Stimulated activated CD8-positive, alpha-beta memory T cell treated with anti-CD3 and anti-CD28 coated beads, Interleukin-7, amount 100 ng/mL, for 48 hours (primary cell): ENCODE measurements at places on chromosomes 6 and 20.
A peak's percentile ranks its signal among the peaks of the same experiment; 100 is the strongest.

- no peak for DNase-seq
These were observed 219.0 kb upstream of the JARID2 start for GRCh38 chr6:15026832-15027231.

GRCh38 chr20:11352041-11352440, 565.7 kb upstream of the BTBD3 start:
- DNase-seq = no peak

GRCh38 chr20:7490288-7490687, 450.0 kb downstream of the HAO1 start:
- no peak for DNase-seq

DNA sequence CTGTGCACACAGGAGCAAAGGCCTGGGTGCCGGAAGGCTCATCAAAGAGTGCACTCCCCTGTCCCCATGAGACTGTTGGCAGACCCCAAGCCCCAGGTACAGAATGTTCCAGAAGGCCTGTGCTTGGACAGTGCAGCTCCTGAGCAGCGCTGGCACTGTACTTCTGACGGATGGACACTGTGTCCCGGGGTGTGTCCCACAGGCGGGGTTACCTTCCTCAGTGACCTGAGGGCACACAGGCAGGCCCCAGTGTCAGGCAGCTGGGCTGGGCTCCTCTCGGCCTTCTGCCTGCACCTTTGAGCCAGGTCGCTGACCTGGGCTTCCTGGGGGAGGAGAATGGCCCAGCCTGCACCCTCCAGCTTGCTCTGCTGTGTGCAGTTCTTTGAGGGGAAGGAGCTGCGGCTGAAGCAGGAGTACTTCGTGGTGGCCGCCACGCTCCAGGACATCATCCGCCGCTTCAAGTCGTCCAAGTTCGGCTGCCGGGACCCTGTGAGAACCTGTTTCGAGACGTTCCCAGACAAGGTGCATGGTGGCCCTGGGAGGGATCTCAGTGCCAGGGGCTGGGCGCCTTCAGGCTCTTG, 30.1 kb downstream of the PYGB start:
- DNase-seq = no peak

GRCh38 chr20:431012-431904, 23.2 kb downstream of the RBCK1 start:
- no peak for DNase-seq

- DNase-seq = no peak
These were observed 4.3 kb downstream of the ATP5F1E start for GRCh38 chr20:59027741-59028320.

GRCh38 chr6:36967301-36967700, 12.8 kb downstream of the PI16 start:
- no peak for DNase-seq

DNA sequence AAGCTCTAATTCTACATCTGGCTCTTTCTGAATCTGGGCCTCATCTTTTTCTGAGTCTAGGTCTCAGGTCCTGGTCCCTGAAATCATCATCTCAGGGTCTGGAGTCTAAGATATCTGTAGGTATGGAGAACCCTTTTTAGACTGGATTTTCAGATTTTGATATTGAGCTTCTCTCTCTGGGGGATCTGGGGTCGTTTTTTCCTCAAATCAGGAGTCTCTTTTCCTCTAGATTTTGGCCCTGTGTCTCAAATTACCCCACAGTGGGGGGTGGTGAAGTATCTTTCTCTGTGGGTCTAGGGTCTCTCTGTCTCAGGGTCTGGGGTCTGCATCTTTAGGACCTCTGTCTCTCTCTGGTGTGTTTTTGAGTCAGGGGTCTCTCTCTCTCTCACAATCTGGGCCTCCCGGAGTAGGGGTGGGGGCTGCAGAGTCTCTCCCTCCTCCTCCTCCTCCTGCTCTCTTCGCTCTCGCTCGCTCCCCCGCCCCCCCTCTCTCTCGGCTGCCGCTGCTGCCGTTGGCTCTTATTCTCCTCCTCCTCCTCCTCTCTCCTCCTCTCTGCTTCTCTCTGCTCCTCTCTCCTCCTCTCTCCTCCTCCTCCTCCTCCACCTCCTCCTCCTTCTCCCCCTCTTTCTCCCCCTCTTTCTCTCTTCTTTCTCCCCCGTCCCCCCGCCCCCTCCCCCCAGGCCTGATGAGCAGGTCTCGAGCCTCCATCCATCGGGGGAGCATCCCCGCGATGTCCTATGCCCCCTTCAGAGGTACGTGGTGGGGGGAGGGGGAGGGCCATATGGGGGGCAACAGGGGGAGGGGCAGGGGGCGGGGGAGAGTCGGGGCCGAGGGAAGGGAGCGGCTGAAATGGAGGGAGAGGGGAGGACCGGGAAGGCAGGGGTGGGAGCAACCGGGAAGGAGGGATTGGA, at the start of gene SYNGAP1:
SYNGAP1 (plus strand) TSS at position 486 of the 911 bp plus-strand sequence; CDS start at position 686, 200 bp downstream.
- no peak for DNase-seq

- no peak for DNase-seq
These were observed 235.7 kb upstream of the ZNF217 start for GRCh38 chr20:53829255-53829723.

GRCh38 chr20:25317351-25318075, 69.6 kb downstream of the PYGB start:
- DNase-seq = no peak

GRCh38 chr6:1479095-1479494, 89.7 kb downstream of the FOXF2 start:
- no peak for DNase-seq

GRCh38 chr6:10441655-10442009, 26.8 kb upstream of the TFAP2A start:
- DNase-seq = no peak

DNA sequence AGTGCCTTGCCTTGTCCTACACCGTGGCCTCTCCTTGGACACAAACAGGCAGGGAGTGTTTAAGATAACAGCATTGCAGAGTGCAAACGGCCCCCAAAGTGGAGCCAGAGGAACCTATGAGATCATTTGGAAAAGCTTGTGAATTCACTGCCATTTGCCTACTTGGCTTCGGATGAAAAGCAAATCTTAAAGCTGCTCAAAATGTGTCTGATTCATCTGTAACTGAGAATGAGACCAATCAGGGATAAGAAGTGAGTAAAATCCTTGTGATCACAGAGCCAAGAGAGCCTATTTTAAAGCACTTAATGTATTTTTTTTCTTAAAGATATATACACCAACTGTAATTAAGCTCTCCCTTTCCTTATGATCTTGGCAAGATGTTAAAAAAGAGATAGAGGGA, 65.7 kb upstream of the BACH2 start:
- DNase-seq = no peak

DNA sequence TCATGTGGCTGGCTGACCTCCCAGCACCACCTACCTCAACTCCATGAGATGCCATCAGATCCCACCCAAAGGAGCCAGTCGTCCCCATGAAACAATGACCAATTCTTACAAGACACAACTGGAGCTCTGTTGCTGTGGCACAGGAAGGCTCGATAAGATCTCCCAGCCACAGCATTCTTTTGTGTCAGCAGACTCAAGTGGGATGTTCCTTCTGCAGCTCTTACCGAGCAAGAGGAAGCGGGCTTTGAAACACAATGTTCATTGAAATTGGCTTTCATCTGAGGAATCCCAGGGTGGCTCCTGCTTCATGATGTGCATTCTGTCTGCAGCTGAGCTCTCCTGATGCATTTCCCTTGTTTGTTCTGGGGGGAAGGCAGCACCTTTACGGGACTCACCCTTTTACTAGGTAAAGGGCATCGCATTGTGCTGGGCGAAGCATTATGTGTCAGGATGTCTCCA, 222.0 kb upstream of the SGK1 start:
- no peak for DNase-seq

DNA sequence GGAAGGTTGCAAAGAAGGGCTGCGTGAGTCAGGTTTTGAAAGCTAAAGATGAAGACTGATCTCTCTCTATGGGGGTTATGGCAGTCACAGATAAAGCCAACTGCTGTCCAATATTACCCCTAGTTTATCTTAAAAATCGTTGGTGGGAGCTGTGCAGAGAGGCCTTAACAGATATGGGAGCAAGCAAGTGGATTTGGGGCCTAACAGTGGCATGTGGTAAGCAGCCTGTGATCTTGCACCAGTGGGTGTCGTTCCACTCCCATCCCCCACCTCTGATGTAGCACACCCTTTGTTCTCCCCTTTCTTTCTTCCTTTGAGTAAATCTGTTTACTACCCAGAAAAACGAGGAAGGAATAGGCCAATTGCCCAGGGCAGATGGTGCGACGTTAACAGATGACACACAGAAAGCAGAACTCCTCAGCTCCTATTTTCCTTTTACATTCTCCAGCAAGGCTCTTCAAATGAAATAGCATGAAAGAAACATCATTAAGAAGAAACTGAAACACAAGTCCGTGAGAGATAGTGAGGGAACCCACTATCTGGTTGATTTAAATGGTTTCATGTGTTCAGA, 274.1 kb upstream of the CITED2 start:
- no peak for DNase-seq

DNA sequence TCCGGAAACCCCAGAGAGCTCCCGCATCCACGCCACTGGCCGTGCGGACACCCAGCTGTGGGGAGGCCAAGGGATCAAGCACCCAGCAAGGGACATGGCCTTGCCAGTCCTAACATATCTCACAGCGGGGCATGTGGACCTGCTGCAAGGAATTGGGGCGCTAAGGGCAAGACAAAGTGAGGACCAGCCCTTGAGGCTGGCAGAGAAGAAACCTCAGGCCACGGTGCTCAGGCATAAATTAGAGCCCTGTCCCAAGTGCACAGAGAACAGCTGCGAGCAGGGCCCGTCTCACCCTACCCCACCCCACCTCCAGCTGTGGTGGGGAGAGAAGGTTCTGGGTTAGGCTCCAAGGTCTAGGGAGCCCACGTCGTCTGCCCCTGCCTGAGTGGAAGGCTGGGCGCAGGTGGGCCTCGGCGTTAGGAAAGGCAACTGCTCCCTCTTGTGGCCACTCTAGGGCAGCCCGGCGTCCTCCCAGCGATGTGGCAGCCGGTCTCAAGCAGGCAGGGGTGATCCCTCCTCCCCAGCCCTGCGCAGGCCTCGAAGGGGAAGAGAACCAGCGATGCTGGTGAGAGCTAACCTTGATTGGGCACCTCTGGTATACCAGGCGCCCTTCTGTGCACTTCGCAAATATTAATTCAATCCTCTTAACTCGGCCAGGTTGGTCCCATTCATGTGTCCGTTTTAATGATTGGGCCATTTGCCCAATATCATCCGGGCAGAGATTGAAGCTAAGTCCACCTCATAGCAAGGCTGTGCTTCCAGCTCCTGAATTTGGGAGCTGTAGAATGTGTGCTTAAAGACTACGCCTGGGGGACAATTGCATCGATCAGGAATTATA, 235.8 kb downstream of the NFATC2 start:
- DNase-seq = peak; percentile 50

- DNase-seq = no peak
These were observed 26.1 kb downstream of the NPEPL1 start for GRCh38 chr20:58718729-58719128.

GRCh38 chr20:1403624-1404023, 10.8 kb upstream of the FKBP1A start:
- DNase-seq = no peak

DNA sequence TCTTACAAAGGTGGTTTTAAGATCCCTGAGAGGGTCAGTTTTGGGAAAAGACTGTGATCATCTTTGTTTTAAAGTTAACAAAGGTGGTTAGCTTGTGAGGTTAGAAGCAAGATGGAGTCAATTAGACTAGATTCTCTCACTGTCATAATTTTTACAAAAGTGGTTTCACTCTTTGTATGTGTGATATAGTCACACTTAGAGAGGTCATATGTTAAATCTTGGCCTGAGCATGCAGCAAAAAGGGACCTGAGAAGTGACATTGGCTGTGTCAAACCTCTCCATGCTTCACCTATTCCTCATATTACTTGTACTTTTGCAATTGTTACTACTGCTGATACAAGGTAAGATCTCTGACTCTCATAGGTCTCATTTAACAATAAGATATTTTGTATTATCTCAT, 368.0 kb downstream of the TBC1D32 start:
- DNase-seq = no peak

- peak; percentile 5 for DNase-seq
These were observed 1.3 kb upstream of the UNC5CL start for GRCh38 chr6:41040101-41040939.

DNA sequence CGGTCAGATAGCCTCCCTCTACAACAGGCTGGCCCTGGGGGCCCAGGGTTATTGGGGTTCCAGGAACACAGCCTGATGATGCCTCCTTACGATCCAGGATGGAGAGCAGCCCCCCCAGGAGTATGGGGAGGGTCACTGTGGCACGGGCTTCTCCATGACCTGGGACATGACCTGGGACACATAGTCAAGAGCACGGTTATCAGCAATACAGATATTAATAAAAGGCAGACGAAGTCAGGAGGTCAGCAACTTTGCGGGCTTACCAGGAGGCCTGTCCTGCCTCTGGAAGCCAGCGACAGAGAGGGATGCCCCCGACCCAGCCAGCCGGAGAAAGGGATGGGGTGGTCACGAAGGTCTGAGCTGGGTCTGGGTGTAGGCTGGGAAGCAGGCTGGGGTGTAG, 795 bp downstream of the MMP24OS start:
- DNase-seq = no peak

GRCh38 chr6:23590498-23591126, 535.4 kb upstream of the NRSN1 start:
- no peak for DNase-seq

DNA sequence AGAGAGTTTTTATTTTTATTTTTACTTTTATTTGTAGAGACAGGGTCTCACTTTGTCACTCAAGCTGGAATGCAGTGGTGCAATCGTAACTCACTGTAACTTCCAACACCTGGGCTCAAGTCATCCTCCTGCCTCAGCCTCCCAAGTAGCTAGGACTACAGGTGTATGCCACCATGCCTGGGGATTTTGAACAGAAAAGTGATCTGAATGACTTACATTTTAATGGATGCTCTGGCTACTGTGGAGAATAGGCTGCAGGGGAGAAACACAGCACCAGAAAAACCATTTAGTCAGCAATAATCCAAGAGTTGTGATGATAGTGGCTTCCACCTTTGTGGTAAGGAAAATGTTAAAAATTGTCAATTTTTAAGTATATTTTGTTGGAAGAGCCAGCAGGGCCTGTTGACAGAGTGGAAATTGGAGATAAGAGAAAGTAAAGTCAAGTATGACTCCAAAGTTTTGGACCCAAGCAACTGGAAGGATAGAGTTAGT, 106.0 kb upstream of the LOC128125822 start:
- DNase-seq = no peak

- no peak for DNase-seq
These were observed 13.6 kb downstream of the BPIFB4 start for GRCh38 chr20:33093074-33093473.

DNA sequence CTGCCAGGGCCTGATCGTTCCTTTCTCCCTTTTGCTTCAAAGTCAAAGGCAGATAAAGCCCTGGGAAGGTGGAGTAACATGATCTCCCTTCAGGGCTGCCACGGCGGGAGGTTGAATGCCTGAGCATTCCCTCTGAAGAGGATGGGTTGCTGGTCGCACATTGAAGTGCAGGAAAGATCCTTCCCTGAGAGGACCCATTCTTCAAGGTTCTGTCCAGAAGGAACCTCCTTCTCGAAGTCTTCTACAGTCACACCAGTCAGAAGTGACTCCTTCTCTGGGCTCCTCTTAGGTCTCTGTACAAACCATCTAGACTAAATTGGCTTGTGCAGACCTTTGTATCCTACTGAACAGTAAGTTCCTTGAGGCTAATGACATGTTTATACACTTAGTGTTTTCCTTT, 192.6 kb upstream of the VGLL2 start:
- DNase-seq = no peak
